Stimulated activated CD4-positive, alpha-beta T cell treated with anti-CD3 and anti-CD28 coated beads, Interleukin-1b, Interleukin-23, amount 100 ng/mL, for 24 hours (primary cell): ENCODE measurements at places on chromosomes 5 and 9.

- DNase-seq, result no peak
Observed at GRCh38 chr5:159206818-159207217, 2.5 kb downstream of the RNF145 start.

- no peak for DNase-seq
Observed at GRCh38 chr5:65727491-65728156, 5.6 kb downstream of the NLN start.

GRCh38 chr9:78676623-78677022 lies 379.7 kb downstream of the PSAT1 start:
- DNase-seq, result no peak

- no peak for DNase-seq
Observed at GRCh38 chr5:164481270-164481669, 975.9 kb downstream of the MAT2B start.

DNA sequence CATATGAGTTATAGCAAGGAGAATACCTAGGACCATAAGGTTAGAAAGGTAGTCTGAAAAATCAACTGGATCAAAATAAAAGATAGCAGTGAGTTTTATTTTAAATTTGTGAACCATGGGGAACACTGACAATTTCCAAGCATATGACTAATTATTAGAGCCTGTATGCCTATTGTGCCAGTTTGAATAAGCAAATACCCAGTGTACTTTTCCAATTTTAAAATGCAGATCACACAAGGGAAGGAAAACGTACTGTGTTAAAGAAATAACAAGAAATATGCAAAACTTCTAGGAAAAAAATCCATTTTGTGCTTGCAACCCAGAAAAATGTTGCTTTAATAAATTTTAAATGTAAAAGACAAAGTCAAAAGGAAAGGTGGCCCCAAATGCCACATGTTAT lies 257.4 kb downstream of the BNC2 start:
- DNase-seq, result no peak

- no peak for DNase-seq
Observed at GRCh38 chr5:151238303-151238741, 14.4 kb upstream of the CCDC69 start.

DNA sequence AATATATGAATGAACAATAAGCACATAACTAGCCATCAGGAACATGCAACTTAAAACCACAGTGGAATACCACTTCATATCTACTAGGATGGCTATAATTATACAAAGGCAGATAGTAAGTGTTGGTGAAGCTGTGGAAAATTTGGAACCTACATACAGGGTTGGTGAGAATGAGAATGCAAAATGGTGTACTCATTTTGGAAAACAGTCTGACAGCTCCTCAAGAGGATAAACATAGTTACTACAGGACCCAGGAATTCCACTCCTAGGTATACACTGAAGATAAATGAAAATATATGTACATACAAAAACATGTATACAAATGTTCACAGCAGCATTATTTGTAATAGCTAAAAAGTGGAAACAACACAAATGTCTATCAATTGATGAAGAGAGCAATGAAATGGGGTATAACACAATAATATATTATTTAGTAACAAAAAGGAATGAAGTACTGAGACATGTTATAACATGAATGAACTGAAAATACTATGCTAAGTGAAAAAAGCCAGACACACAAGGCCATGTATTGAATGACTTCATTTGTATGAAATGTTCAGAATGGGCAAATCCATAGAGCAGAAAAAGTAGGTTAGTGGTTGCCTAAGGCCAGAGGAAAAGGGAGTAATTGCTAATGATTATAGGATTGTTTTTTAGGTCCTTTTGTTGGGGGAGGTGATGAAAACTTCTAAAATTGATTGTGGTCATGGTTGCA lies 31.2 kb upstream of the CDK5RAP2 start:
- DNase-seq, result no peak

- DNase-seq, result no peak
Observed at GRCh38 chr9:113853333-113853732, 22.8 kb upstream of the ZNF618 start.

- no peak for DNase-seq
Observed at GRCh38 chr9:4555236-4555635, 65.0 kb downstream of the SLC1A1 start.

GRCh38 chr9:16458696-16459420 lies 411.6 kb downstream of the BNC2 start:
- DNase-seq, result no peak

DNA sequence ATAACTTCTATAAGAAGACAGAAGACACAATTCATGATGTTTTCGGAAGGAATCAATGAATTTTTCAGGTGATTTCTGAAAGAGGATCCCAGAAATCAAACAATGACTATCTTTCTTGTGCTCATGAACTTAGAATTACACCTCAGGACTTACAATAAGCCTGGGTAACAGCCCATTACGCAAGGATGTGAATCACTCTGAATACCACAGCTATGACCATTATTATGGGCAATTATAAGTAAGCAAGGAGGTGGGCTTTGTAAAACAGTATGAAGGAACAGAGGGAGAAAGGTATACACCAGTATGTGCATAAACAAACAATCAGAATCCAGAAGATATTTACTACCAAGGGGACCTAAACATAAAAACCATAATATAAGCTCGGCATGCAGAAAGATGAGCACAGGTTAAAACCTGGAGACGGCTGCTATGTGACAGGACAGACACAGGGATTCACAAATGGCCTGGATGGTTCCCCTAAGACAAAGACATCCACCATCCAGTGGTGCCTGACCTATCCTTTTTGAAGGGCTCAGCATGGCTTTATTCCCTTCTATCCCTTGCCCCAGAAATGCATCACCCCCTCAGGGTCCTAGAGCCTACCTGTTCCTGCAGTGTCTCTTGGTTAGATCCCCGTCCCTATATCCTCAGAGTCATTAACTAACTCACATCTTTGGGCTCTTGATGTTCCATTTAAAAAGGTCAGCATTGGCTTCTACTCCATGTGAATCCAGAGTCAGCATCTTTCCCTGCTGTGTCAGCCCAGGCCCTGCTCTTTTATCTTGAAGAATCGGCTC lies 21.8 kb upstream of the PPP2CA start:
- DNase-seq, result no peak

DNA sequence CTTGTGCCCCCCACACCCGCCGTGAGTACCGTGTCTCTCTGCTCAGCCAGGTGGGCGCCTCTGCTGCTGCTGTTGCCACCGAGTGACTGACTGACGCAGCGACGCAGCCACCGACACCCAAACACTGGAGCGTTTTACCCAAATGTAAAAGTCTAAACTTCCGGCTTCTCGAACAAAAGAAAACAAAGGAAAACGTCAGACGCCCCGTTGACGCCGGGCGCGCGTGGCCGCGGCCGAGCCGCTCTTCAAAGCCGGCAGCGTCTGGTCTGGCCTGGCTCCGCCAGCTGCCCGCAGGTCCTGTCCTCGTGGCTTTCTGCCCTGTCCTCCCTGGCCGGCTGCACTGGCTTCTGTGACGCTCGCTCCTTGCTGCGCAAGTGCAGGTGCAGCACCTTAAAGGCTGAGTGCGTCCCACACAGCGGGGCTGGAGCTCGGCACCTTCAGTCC lies 41.4 kb upstream of the CLPTM1L start:
- peak; percentile 31 for DNase-seq

DNA sequence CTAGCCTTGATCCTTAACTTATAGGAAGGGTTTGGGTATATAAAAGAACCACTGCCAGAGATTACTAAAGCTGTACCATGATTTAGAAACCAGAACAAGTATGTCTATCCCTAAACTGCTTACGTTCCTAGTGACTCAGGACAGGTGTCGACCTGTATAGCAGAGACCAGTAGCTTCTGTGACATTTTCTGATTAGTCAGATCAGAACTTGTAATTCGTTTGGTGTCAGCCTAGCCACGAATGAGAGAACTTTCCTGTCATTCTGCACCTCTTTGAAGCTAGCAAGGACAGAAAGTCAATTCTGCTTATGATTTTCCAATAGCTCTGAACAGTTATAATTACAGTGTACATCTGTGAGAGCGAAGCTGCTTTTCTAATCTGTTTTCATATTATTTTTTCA lies 39.5 kb downstream of the PRKACG start:
- DNase-seq, result no peak
